Osteoblast (primary cell): ENCODE measurements at places on chromosomes 3 and 15. TPM values are rescaled to one million over a fixed set of nuclear protein-coding genes. Genes with fewer than 3 reads are reported as not detected.

The SGO1 gene
- 0.36 and 0.88 TPM in 2 replicates for total RNA-seq

The TUBGCP5 gene
- total RNA-seq: 27.4 and 32.6 TPM in 2 replicates

The ITPKA gene
- 0.29 and 0.36 TPM in 2 replicates for total RNA-seq

The CCR3 gene
- total RNA-seq: not detected in 2 replicates

The SMAD6 gene
- total RNA-seq: 28.9 and 31.8 TPM in 2 replicates

The LYZL4 gene
- not detected in 2 replicates for total RNA-seq

The VWA5B2 gene
- total RNA-seq: not detected in 2 replicates

The ZNF639 gene
- total RNA-seq: 51.0 and 51.8 TPM in 2 replicates

The USP3 gene
- 60.1 and 60.7 TPM in 2 replicates for total RNA-seq
